ENCODE measurements at places on chromosomes 11 and 22.

DNA sequence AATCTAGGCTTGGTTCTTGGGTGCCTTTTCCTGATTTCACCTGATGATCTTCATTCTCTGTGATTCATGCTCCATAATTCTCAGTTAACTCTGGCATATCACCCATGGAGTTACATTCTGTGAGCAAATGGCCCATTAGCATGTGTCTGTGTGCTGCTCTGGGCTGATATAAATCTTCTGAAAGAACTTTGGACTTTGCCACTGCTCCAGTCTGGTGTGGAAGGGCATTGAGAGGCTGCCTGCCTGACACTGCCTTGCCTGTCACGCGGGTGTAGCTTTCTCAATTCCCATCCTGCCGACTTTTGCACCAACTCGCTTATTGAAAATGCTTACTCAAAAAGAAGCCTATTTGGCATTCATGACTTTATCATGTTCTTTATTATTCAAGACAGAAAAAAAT is 42.2 kb downstream of the FAT3 start:
- no peak for DNase-seq

DNA sequence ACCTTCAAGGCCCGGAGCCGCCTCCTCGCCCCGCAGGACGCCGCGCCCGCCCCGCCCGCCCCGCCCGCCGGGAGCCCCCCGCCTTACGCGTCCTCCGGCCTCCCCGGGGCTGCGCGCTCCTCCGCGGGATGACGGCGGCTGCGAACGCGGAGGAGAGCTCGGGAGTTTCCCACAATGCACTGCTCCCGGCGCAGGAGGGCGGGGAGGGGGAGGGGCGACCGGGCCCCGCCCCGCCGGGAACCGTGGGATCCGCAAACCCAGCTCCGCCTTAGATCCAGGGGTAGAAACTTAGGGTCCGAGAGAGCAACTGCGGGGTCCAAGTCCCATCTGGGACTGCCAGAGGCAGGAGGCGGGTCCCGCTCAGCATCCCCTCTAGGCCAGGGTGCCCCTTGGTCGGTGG is at the start of gene CEND1:
Gene CEND1 (minus strand): TSS at position 148 of the 400 bp plus-strand sequence. CDS start 1,514 bp downstream, outside the sequence.
- DNase-seq, result peak; percentile 82

DNA sequence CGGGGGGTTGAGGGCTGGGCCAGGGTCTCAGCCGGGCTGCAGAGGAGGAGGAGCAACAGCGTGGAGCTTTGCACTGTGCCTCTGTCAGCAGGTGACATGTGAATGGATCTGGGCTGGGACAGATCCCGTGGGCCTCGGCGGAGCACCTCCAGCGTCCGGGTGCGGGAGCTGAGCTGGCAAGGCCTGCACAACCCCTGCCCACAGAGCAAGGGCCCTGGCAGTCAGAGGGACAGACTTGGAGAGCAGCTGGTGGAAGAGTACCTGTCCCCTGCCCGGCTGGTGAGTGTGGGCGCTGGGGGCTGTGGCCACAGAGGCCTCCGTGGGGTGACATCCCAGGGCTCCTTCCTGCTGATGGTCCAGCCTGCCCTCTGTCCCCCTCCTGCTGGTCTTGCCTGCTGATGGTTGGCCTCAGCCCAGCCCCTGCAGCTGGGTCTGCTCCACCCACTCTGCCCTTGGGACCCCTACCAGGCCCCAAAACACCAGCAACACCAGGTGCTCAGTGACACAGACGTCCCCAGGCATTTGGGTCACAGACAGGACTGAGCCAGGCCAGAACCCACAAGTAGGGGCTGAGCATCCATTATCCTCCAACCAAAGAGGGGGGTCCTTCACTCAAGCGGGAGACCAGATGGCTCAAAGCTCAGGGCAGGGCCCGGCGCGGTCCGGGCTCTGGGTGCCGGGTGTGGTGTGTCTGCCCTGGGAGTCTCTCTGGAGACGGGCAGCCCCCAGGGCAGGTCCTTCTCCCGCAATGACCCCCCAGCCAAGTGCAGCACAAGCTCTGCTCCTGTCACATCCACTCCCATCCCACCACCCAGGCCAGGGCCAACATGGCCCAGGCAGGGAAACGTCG is 3.5 kb downstream of the LRRC56 start:
- no peak for DNase-seq

GRCh38 chr11:97614606-97615005 is 1224.8 kb downstream of the JRKL start:
- DNase-seq, result no peak

DNA sequence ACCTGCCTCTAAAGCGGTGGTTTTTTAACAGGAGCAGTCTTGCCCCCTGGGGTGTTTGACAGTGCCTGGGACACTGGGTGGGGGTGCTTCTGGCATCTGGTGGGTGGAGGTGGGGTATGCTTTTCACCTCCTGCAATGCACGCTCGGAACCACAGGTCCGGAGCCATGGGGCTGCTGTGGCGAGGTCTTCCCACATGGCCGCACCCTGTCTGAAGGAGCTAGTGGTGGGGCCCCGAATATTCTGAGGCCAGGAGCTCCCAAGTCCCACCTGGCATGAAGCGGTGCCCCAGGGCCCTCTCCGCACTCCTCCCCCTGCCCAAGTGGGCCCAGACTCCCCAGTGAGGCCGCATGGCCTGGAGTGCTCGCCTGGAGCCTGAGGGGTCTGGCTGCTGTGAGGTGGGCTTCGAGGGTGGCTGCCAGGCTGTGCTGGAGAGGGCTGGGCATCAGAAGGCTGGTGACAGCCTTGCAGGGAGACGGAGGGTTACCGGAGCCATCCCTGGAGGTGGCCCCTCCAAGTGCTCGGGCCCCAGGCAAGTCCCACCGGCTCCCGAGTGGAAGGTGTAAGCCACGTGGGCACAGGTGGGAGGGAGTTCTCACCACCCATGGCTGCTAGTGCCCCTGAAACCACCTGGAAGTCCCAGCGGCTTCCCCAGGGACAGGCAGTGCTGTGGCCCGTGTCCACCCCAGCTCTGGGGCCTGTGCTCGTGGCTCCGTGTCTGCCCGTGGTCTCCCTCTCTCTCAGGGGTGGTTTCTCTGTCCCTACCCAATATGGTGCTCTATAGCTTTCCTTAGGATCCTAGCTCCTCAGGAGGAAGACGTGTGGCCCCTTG is 15.1 kb downstream of the TBX1 start:
- no peak for DNase-seq

GRCh38 chr22:31272522-31273446 is 19.5 kb downstream of the PIK3IP1 start:
- DNase-seq, result no peak

GRCh38 chr11:104925850-104926249 is 27.6 kb upstream of the CASP12 start:
- DNase-seq, result no peak

DNA sequence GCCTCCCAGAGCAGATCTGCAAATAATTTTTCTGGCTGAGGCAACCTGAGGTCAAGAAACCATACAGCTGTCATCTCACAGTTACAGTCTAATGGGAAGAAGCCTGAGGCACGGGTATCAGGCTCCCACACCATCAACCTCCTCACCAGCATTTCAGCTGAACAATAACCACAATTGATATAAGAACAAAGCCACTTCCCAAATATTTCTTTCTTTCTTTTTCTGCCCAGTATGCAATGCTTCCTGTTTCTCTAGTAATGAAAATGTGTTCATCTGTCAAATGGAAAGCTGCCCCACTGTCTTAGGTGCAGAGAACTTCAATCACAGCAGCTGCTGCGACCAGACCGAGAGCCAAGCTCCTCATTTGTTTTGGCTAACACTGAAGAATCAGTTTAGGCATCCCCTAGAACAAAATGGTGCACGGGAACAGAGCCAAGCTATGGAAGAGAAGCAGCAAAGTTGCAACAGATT is 108.4 kb downstream of the BLID start:
- no peak for DNase-seq

Data from GM12892 (cell line).